ENCODE measurements at places on chromosomes 12 and 14. TPM values are rescaled to one million over a fixed set of nuclear protein-coding genes. Genes with fewer than 3 reads are reported as not detected.
A peak's percentile ranks its signal among the peaks of the same experiment; 100 is the strongest.

GRCh38 chr14:104895207-104895785 lies 29.4 kb upstream of the PLD4 start:
- no peak for DNase-seq

DNA sequence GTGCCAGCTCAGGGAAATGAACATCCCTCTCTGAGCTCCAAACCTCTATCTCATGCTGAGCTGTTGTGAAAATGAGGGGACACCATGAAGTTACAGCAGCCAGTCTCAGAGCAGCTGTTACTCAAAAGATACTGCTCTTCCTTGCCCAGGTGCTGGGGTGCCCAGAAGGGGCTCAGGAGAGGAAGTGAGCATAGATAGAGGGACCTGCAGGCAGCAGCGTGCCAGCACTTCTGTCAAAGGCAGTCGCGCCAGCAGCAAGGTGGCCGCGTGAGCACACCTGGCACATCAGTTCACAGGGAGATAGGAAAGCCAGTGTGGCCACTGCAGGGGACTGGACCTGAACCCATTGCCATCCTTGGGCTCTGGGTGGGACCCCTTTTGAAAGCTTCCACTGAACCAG lies 27.8 kb downstream of the C14orf132 start:
- no peak for DNase-seq

- no peak for DNase-seq
These were observed 12.9 kb downstream of the TMEM117 start for GRCh38 chr12:43848786-43849185.

DNA sequence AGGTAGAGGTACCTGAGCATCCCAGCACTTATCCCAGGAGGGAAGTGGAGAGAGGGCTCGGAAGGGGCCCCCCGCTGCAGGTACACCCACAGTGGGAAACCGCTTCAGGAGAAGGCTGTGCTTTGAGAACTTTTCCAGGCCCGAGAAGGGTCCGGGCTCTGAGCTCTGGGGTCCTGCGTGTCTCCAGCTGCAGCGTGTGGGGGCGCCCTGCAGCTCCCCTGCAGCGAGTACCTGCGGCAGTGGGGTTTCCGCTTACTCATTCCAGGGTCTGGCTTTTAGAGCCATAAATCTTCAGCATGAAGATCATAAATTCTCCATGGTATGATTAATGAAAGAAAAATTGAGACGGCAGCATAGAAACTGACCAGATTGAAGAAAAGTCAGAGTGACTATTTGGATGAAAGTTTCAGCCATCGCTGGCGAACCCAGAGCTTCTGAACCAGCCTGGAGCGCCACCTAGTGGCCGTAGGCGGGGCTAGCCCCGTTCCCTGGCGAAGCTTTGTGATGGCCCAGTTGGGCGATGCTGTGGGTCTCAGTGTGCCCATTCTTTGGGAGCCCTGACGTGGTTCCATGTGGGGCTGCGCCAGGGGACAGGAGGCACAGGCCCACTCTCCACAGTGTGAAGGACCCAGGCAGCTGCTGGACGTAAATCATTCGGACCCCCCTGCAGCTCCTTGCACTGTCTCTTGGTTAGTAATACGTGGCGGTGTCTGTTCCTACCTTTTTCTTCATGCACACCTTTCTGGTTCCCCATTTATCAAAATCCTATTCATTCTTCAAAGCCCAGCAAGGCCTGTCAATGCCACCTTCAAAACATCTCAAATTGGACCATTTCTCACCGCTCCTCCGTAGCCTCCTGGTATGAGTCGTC lies 198.2 kb downstream of the TSPAN9 start:
- DNase-seq, result peak; percentile 84

DNA sequence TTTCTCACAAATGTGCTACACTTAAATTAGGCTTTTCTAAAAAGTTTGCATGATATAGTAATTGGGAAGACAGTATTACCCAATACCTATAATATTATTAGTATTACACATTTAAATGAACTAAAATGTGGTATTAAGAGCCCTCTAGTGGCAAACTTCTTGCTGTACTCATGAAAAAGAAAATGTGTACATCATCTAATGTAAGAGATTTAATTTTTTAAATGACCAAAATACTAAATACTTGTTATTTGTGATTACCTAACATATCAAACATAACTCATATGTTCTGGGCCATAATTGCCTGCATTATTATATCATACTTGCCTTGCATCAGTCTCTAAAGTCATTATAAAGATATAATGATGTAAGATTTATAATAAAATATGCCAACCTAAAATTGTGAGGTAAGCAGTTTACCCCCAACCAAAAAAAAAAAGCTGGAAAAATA lies 64.2 kb downstream of the DNAI7 start:
- DNase-seq, result peak; percentile 61

The TAS2R31 gene
- 0.14 TPM for total RNA-seq

GRCh38 chr12:84507956-84508850 lies 404.4 kb downstream of the SLC6A15 start:
- no peak for DNase-seq

DNA sequence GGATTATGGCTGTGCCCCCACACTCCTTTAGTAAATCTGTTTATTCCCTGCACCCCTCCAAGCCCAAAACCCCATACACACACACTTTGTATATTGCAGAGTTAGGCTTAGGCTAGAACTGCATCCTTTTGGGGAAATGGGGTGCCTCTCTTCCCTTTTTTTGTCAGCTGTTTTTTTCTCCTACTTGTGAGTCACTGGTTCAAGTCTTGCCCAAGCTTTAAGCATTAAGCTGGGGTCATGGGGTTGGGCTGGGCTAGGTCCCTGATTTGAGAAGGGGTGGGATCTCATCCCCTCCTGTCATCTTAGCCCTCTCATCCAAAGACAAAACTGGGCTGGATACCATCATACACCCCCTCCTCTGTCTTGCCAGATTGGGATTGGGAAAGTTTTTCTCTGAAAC lies 1.6 kb downstream of the LRP1 start:
- DNase-seq, result no peak

DNA sequence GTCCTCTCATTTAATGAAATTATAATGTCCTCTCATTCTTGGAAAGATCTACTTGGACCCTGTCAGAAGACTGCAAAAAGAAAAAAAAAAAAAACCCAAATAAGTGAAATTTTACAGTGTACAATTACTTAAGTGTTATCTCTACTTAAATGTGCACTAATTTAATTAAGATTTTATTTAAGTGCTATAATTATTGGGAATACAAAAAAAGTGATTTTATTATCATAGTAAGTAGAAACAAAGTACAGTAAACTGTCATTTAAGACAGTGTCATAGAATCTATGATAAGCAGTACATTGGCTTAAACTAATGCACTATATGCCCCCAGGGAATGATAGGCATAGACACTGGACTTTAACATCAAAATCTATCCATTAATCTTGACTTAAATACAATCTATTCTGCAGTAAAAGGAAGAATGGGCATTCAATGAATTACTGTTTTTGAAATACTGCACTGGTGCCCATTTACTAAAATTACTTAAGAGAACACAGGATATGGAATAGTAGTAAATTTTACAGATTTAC lies 23.3 kb downstream of the INSM2 start:
- DNase-seq, result no peak

DNA sequence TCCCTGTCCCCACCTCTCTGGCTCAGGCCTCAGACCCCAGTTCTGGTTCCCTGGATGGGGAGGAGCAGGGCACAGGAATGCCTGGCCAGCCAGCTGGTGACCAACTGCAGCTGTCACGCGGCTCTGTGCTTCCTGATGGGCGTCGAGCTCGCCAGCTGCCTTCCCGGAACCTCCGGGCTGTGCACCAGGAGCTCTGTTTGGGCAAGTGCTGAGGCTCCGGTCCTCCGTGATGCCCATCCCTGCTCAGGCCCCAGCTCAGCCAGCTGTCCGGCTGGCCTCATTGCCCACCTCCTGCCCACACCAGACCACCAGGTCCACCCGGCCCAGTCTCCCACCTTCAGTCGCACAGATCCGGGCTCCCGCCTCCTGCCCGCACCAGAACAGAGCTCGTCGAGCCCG lies 4.8 kb downstream of the IFFO1 start:
- peak; percentile 56 for DNase-seq

DNA sequence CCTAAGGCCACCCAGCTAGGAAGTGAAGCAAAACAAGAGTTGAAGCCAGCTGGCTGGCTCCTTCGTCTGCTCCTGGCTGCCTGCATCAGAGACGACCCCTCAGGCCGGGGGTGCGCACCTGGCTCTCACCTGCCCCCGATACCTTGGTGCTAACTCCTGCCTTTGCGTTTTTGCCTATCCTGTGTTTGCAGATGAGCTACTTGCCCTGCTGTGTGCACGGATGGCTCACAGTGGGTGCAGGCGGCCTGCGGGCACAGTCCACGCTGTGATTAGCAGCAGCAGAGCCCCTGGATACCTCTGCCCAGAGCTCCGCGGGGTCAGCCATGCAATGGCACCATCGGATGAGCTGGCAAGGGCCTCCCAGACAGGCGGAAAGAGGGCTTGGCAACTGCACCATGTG lies 31.2 kb upstream of the FZD10 start:
- DNase-seq, result no peak

The BCAT1 gene
- 0.81 TPM for total RNA-seq

DNA sequence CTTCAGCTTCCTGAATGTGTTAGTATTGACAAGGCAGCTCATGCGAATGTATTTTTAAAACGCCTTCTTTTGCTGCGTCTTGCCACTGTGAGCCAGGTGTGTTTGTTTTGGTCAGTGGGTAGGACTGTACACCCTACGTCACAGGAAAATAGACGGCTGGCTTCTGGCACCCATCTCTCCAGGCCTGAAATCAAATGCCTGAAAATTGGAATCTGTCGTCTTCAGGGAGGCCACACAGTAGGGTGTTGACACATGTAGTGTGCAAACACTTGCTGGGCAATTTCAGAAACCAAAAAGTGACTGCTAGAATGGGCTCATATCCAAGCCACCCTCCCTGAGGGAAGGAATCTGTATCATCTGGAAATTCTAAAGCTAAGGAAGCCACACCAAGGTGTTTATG lies 209.3 kb downstream of the TTC8 start:
- no peak for DNase-seq

- DNase-seq, result no peak
These were observed 110.3 kb upstream of the NCOR2 start for GRCh38 chr12:124677552-124678356.

The MYRFL gene
- not detected for total RNA-seq

The ARHGEF40 gene
- total RNA-seq, result 50.3 TPM

The BICDL1 gene
- total RNA-seq, result 13.5 TPM

DNA sequence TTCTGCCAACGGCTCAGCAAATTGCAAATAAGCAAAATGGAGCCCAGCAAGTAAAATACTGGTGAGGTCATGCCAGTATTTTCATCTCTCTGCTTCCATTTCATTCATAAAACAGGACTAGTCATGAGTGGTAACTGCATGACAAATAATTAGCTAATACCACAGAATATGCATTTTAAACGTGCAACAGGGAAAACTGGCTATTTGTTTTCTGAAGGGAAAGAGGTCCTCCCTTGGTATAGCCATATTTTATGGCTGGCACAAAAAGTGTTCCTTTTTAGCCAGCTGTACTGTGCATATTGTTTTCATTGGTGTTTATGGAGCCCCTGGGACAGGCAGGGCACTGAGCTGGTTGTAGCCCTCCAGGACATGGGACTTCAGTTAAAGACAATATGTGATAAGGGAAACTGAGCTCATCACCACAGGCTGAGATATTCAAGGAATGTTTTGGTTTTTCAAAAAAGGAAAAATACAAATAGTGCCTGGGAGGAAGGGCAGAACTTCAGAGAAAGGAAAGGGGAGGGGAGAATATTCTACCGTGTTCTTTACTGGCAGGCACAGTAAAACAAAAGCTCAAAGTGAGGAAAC lies 26.1 kb upstream of the FOXN3 start:
- no peak for DNase-seq

DNA sequence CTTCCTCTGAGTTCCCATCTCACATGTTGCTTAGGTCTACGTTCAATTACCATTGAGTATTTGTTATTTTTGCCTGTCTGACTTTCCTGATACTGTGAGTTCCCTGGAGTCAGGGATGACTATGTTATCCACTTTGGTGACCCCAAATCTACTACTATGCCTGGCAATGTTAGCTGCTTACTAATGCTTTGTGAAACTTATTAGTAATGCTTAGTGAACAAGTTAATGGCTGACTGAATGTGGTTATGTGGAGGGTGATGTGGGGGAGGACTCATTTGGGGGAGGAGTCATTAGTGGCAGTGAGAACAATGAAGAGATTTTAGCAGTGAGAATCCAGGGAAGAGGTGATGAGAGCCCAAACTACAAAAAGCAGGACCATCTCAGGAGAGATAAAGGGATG lies 121.6 kb downstream of the KTN1 start:
- DNase-seq, result no peak

- no peak for DNase-seq
These were observed 29.6 kb downstream of the NR1H4 start for GRCh38 chr12:100503228-100503628.

DNA sequence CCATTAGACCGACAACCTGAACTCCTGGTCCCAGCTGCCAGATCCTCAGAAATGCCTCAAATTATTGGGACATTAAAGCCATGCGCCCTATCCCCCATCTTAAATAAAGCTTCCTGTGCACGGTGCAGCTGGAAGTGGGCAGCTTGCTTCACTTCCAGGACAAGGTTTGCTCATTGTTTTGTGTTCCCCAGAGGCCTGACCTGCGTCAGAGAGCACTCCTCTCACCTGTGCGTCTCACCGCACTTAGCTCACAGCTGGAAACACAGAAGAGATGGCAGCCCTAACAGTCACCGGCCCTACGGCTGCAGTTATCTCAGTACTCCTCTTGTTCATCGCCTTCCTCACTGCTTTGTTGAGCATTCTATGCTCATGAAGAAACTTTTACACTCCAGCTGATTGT lies 135.5 kb downstream of the ANO2 start:
- DNase-seq, result no peak

- DNase-seq, result no peak
These were observed 232.0 kb downstream of the GRIN2B start for GRCh38 chr12:13749389-13749788.

The TAS2R10 gene
- 0.37 TPM for total RNA-seq

DNA sequence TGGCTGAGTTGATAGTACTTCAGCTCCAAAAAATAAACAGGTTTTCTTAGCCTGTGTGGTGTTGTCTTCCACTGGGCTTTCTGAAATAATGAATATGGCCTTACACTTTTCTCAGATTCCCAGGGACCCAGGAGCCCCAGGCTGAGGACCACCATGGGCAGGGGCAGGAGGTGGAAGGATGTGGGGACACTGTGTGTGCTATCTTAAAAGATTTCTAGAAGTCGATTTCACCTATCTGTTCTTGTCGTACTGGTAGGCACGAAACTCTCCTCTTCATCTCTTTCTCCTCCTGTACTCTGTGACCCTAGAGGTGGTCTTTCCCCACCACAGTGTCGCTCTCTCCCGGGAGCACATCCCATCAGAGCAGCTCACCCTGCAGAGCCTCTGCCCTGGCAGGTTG lies 107.7 kb upstream of the FKBP4 start:
- no peak for DNase-seq

- peak; percentile 34 for DNase-seq
These were observed 33.7 kb downstream of the PAH start for GRCh38 chr12:102883204-102883799.

DNA sequence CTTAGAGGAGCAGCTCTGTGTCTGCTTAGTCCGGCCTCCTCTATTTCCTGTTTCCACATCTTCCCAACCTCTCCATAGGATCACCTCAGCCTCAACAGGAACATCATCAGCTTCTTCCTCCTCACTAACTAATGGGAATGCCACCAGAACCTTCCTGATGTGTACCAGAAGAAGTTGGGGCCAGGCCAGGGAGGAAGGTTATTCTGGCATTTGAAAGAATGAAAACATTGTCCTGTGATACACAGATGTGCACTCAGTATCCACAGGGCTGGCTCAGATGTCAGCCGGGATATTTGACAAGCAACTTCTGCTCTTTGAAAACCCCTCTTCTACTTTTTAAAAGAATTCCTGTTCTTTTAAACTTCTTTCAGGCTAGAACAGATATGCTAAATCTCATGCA lies 63.6 kb downstream of the TMEM30B start:
- no peak for DNase-seq

- DNase-seq, result no peak
These were observed 108.4 kb upstream of the EGLN3 start for GRCh38 chr14:34059037-34059924.

The KSR2 gene
- not detected for total RNA-seq
